Activated CD4-positive, alpha-beta T cell treated with anti-CD3 and anti-CD28 coated beads, Interleukin-2, Interleukin-4, amounts not matched to agents 100 ng/mL and 50 ng/mL, durations not matched to agents 16 hours and 8 hours (primary cell): ENCODE measurements at places on chromosomes 7 and 10.

- DNase-seq = no peak
These were observed 67.0 kb upstream of the INPP5A start for GRCh38 chr10:132470410-132471124.

DNA sequence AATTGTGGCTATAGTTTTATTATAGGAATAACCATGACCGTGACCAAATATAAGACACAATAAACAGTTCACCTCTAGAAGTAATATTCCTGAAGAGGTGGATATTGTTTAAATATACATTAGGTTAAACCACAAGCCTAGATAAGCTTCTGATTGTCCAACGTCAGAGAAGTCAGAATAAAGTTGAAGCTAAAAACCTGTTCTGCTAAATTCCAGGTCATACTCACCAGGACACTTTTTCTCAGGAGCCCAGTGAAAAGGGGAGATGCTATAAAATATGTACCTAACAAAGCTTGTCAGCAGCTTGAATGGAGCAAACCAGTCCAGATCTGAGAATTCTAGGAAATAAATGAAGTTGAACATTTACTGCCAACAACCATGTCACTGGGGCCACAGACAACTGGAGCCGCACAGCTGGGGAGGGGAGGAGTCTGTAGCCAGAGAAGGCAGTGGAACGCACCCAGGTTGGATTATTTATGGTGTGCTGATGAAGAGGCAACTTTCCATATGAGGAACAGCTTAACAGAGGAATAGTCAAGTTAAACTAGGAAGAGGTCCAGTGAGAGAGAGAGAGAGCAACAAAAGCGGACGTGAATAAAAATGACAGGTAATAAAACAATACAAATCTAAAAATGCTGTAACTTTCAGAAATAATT lies 191.1 kb downstream of the ZNF438 start:
- DNase-seq = no peak

- no peak for DNase-seq
These were observed 74.6 kb downstream of the WDFY4 start for GRCh38 chr10:48759113-48759901.

- no peak for DNase-seq
These were observed 242.9 kb downstream of the GRID1 start for GRCh38 chr10:86123715-86124114.

DNA sequence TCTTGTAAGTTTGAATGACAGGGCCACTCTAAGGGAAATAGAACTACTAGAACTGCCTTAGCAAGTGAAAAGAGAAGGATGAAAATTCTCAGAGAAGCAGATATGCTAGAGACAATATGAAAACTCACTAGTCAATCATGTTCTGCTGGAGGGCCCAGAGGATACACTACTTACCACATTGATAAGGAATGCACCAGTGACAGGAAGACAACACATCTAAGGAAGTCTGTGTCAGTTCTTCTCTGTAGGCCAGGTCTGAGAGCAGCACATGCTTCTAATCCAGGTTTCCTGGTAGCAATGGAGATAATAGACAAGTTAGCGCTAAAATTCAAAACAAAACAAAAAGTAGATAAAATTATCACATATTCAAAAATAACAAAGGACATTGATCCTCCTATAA lies 235.2 kb upstream of the AKR1E2 start:
- no peak for DNase-seq

DNA sequence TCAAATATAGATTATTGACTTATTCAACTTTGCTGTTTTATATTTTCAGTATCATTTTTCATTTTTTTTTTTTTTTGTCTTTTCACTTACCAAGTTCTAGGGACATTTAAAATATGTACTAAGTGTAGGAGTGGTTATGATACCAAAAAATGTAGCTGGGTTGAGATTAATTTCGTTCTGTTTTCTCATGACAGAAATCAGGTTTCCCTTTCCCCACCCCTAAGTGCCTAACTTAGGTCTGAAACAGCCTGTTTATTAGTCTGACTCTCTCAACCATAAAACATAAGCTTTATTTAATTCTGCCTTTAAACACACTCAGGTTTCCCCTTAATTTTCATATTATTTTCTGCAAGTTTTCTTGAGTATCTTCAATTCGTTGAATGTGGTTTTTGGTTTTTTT lies 22.1 kb downstream of the TMEM106B start:
- no peak for DNase-seq

DNA sequence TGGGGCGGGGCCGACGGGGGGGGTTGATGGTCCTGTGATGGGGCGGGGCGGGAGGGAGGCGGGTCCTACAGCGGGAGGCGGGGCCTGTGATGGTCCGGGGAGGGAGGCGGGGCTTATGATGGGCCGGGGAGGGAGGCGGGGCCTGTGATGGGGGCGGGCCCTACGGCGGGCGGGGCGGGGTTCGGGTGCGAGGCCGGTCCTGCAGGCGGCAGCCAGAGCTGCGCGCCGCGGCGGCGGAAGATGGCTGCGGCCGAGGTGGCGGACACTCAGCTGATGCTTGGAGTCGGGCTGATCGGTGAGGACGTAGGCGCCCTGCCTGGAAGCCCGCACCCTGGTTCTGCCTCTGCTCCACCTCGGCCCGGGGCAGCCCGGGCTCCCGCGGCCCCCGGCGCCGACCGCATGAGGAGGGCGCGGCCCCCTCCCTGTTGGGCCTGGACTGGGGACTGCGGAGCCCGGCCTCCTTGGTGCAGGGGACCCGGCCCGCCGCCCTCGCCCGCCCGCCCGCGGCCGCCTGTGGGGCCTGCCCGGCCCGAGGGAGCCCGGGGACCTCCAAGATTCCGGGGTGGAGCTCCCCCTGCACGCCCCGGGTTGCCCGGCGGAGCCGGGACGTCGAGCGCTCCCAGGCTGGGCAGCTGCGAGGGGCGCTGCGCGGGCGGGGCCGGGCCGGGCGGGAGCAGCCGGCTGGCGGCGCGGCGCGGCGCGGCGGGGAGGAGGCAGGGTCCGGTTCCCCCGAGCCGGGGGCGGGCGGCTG lies at the start of gene DENND10:
TSS of gene DENND10 (plus strand) at position 211 of the 751 bp plus-strand sequence. CDS start at position 241, 30 bp downstream.
- peak; percentile 82 for DNase-seq

- peak; percentile 67 for DNase-seq
These were observed 860 bp downstream of the SEC31B start for GRCh38 chr10:100518761-100519241.

DNA sequence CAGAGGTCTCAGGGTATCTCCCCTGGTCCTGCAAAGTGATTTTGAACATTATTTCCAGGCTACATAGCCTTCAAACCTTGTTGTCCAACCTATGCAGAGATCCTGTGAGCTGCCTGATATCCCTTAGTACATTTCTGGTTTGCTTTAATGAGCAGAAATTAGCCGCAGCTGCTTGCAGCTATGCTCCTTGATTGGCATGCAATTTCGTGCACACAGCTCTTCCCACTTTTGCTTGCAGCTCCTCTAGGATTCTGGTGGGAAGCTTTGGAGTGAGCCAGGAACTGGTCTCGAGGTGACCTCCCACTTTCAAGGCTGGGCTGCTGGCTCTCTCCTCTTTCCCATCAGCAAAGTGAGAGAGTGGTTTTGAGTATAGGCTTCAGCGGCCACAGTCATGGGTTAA lies 45.8 kb downstream of the OAT start:
- DNase-seq = no peak

DNA sequence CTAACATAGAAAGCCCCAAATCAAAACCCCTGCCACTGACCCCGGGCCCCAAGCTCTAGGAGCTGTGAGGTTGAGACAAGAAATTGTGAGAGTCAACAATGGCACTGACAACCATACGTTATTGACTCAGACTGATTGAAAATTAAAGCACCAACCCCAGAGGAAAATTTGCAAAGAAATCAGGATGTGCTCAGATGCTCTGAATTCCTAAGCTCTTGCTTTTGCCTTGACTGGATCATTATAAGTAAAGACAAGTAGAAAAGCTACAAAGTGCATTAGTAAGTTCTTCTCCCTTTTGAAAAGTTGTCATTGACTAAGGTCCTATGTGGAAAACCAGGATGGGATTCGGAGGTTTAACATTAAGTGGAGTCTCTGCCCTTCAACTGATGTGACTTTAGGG lies 130.2 kb downstream of the SAMD9 start:
- no peak for DNase-seq

GRCh38 chr10:117674646-117675045 lies 132.1 kb downstream of the EMX2 start:
- DNase-seq = no peak

- DNase-seq = no peak
These were observed at the start of gene VAX1 for GRCh38 chr10:117137911-117138642. TSS of gene VAX1 (minus strand) at chr10:117138270. CDS start at chr10:117138056, 214 bp downstream.

GRCh38 chr10:62016623-62017490 lies 115.4 kb downstream of the ARID5B start:
- DNase-seq = no peak

GRCh38 chr10:102781921-102782557 lies 38.3 kb downstream of the WBP1L start:
- no peak for DNase-seq

- no peak for DNase-seq
These were observed 148.1 kb downstream of the FZD1 start for GRCh38 chr7:91412298-91412697.

- no peak for DNase-seq
These were observed 286.5 kb downstream of the PTEN start for GRCh38 chr10:88149906-88150305.

DNA sequence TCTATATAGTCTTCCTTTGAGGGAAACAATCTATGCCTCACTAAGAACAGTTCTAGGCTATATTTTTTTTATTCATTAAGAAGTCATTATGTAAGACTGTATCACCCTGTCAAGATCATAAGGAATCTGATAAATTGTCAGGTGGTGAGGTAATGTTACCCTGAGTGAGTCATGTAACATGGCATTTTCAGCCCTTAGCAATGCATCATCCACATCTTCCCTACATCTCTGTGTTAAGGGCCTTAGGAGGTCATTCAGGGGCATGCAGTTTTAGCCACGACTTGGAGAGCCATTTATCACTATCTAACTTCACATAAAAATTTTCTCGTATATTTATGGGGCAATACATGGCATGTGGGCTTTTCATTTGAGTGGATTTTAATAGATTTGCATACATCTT lies 924.5 kb upstream of the MBL2 start:
- no peak for DNase-seq

- no peak for DNase-seq
These were observed 403.7 kb downstream of the RPS24 start for GRCh38 chr10:78437407-78437768.

GRCh38 chr10:45395554-45395953 lies 21.5 kb downstream of the ALOX5 start:
- DNase-seq = no peak

DNA sequence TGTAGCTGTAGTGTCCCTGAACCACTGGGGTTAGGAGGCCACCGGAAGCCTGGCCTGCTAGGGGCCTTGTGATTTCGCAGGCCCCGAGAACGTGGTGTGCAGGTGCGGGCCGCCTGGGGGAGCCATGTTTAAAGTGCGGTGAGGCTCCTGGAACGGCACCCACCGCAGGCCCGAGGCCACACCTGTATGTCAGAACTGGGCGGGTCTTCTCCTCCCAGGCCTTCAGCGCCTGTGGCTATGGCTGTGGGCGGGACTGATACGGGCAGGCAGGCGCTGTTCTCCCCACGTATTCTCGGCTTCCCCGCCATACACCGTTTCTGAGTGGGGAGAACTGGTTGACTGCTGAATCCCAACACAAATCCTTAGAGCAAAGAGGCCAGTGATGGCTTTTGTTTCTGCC lies 74.8 kb downstream of the DNAJB6 start:
- DNase-seq = peak; percentile 73

- no peak for DNase-seq
These were observed 65.6 kb upstream of the MKI67 start for GRCh38 chr10:128191847-128192246.

DNA sequence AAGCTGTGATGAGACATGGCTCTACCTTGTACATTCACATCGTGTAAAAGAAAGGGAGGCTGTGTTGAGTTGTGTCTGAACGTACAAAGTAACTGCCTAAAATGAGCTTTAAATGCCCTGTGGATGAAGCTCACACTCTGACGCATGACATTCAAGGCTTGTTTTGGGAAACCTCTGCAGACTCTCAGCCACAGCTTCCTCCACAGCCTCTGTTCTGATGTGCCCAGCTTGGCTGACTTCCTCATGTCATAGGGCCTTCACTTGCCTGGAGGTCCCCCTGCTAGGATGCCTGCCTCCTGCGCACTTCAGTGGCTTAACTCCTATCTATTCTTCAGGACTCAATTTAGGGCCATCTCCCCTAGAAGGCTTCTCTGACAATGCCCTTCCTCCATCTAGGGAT lies 230.0 kb upstream of the HABP2 start:
- no peak for DNase-seq

GRCh38 chr7:13724977-13725566 lies 264.4 kb downstream of the ETV1 start:
- no peak for DNase-seq

DNA sequence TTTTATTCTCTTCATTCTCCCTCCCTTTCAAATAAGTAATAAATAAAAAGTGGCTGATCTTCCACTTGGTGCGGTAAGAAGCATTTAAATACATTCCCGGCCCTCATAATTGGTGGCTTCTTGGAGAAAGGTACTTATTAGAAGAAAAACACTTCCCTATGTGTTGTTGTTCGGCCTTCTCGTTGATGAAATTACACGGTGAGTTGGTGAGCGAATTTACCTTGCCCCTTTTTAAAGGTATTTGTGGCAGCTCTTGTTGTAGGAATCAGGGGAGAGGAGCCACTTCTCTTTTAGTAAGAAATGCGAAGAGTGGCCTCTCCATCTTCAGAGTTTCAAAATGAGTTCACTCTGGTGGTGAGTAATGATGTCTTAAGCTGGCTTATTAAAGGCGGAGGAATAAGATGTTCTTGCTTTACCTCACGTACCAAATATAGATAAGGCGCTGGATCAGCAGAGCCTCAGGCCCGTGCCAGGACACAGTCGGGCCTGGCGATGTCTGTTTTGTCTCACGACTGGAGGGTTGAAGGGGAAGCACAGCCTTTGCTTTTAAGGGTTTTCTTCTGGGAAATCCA lies 135.9 kb downstream of the CUX1 start:
- DNase-seq = peak; percentile 62

- no peak for DNase-seq
These were observed 684.6 kb downstream of the MAGI2 start for GRCh38 chr7:78768859-78769258.

- DNase-seq = peak; percentile 72
These were observed 693.1 kb downstream of the PARD3 start for GRCh38 chr10:34121781-34122622.

DNA sequence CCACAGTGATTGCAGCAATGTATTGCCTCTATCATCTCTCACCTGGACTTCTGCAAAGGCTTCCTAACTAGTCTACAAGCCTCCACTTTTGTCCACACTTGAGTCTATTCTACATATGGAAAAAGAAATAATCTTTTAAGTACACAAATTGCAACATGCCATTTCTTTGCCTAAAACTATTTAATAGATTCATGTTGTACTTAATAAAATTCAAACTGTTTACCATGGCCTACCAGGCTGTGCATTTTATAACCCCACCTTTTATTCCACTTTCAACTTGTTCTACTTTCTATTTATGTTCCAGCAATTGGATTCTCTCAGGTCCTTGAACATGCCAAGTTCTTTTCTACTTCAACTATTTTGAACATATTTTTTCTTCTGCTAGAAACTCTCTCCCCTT lies 128.7 kb downstream of the GPR85 start:
- DNase-seq = no peak

DNA sequence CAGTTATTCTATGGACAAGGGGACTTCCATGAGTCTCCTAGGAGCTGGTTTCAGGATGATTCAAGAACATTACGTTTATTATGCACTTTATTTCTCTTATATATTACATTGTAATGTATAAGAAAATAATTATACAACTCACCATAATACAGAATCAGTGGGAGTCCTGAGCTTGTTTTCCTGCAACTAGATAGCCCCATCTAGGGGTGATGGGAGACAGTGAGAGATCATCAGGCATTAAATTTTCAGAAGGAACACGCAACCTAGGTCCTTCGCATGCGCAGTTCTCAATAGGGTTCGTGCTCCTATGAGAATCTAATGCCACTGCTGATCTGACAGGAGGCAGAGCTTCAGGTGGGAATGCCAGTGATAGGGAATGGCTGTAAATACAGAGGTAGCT lies 137.9 kb downstream of the ANKRD30A start:
- no peak for DNase-seq
